ENCODE measurements at places on chromosomes 1 and 21.

DNA sequence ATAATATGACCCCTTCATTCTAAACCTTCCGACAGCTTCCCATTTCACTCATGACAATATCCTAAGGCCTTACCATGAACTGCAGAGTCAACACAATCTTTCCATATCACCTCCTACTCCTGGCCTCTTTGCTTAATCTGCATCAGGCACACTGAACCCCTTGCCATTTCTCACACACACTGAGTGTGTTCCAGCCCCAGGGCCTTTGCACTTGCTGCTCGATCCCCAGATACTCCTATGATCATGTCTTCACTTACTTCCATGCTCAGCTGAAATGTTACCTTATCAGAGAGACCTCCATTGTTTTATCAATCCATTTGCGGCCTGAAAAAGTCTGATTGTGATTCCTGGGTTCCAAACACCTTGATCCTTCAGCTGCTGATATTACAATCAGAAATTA lies 47.0 kb downstream of the ETS2 start:
- no peak for DNase-seq

- DNase-seq: no peak
These were observed 30.1 kb downstream of the CDCA8 start for GRCh38 chr1:37722181-37723071.

- no peak for DNase-seq
These were observed 82.8 kb upstream of the IPO9 start for GRCh38 chr1:201746156-201746555.

DNA sequence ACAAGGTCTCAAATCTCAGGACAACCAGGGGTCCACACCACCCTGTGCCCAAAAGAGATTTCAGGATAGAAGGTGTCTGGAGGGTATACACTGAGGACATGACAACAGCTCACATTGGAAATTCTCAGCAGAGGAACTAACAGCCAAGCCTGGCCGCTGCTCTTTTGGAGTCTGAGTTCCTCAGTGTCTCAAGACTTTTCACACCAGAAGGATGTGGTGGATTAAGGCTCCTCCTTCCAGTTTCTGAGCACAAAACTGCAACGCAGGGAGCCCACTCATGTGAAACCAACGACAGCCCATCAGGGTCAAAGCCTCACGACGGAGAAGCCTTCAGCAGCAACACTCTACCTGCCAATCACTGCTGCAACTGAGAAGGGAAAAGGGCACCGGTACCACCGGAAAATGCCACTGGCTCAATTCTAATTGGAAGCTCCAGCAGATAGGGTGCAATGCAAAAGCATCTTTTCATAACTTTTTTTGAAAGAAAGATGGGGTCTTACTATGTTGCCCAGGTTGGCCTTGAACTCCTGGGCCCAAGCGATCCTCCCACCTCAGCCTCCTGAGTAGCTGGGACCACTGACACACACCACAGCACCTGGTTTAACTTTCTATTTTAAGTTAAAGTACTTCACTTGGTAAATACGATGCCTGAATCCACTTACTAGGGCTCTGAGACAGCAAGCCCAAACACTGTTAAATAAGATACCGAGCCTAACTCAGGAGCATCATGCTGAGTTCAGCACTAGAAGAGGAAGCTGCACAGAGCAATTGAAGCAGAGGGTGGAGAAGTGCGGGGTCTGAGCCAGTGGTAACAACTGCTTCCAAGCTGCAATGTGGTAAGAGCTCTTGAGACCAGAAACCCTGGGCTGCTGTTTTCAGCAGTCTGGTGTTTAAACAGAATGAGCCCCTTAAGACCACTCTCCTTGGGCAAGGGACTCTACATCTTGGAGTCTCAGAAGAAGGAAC lies 7.8 kb downstream of the CAPZB start:
- DNase-seq: no peak

DNA sequence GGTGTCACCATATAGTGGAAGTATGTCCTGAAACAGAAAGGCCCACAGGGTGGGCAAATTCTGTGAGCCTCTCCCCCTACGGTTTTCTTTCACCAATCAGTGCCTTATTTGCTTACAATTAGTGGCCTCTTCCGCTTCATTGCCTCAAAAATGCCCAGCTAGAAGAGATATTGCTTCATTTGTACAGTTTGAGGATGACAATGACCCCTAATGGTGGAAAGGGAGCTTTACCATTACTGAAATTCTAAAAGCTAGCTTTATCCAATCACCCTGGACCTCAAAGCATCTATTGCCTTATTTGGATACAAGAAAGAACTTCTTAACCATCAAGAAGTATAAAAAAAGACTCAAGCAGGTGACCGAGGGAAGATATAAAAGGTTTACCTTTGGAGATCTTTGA lies 49.6 kb downstream of the LRRC71 start:
- DNase-seq: no peak

DNA sequence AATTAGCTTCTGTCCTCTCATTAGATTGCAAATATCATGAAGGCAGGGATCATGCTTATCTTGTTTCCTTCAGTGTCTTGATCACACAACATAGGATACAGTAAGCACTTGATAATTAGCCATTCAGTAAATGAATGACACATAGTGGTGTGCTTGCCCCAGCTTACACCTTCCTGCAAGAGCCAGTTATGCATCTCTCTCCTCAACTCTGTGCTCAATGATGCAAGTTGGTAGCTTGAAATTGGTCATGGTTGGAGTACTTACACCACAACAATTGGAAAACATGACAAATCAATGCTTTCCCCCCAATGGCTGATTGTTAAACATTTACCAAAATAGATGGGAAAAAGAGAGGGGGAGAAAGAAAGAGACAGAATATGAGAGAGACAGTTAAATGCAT lies 129.2 kb downstream of the NUF2 start:
- no peak for DNase-seq

DNA sequence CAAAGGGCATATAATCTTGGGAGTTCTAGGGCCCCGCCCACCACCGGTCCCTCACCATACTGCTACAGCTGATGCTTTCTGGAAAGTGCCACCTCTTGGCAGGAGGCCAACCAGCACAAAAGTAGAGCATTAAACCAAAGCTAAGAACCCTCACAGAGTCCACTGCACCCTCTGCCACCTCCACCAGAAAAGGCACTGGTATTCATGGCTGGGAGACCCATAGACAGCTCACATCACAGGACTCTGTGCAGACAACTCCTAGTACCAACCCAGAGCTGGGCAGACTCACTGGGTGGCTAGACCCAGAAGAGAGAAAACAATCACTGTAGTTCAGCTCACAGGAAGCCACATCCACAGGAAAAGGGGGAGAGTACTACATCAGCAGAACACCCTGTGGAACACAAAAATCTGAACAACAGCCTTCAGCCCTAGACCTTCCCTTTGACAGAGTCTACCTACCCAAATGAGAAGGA lies 10.8 kb downstream of the THEM4 start:
- no peak for DNase-seq

DNA sequence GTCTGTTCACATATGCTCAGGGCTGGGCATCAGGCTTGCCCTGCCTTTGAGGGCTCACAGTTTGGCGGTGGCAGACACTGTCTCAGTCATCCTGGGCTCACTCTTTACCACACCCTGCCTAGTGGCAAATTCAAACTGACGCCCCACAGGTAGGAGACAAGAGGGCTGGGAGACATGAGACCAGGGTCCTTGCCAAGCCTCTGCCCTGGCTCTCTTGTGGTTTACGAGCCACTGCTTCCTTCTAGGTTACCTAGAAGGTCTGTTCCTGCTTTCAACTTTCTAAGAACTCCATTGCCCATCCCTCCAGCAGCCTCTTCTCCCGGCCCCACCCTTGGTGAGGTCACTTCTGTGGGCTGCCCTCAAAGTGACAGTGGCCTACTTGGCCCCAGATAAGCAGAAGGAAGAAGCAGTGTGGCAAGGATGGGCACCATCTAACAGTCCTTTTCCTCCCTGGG lies 10.5 kb downstream of the KIF21B start:
- DNase-seq: peak; percentile 67

DNA sequence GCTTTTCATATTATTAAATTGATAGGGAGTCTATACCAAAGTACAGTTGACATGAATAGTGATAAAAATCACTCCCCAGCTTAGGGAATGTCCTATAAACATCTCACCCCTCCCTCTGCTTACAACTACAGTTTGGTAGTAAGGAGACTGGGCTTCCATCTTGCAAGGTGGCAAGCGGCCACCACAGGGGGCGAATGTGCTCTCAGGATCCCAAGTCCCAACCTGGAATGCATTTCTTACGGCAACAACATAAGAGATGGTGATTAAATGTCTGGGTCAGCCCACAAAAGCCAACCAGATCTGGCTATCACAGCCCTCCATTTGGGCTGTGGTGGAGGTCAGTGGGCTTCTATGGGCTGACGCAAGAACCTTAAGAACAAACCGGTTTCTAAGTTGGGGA lies 68.0 kb downstream of the SMYD2 start:
- no peak for DNase-seq

- no peak for DNase-seq
These were observed 672.8 kb downstream of the LMO4 start for GRCh38 chr1:88001460-88001859.

DNA sequence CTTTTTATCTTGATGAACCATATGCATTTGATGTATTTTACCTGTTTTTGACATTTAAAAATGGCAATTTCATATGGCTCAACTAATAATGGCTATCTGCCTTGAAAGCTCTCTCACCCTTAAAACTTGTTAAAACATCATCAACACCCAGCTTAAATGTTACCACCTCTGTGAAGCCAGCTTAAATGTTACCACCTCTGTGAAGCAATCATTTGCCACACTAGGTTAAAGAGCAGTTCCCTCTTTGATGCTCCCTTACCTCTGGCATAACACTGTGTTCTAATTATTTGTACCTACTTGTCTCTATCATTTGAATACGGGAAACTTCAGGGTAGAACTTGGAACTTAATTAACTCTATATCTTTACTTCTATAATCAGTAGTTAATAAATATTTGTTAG lies 182.0 kb downstream of the LHX8 start:
- DNase-seq: no peak

- DNase-seq: no peak
These were observed 6.4 kb downstream of the UTP11 start for GRCh38 chr1:38018864-38019343.

DNA sequence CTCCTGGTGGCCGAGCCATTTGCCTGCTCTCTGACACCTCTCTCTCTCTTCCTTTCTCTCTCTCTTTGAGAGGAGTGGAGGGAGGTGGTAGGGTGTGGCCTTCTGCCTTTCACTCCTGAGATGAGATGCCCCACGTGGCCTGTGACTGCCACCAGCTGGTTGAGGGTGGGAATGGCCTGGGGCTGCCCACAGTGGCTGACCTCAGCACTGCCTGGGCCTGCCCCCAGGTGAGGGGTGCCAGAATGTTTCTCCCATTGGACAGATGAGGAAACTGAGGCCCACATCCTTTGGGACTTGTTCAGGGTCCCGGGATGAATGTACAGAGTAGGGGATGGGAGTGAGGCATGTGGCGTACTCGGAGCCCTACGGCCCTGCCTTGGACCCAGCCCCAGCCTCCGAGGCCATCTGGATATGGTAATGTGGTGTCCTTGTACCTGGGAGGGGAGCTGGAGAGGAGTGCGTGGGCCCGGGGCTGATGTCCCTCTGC lies 12.7 kb upstream of the C1orf167 start:
- peak; percentile 77 for DNase-seq

DNA sequence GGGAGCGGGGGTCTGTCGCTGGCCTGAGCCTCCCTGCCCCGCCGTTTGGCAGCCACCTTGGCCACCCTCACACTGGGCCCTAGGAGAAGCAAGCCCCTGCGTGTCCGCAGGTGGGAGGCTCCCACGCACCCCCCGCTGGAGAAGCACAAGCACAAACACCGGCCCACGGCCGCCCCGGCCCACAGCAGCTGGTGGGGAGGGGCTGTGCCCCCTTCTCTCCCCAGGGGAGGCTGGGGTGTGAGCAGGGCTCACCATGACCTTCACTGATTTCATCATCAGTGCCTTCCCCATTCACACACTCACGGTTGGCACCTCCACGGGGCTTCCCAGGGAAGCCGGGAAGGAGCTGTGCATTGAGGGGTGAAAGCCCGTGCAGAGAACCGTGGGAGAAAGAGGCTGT lies 7.9 kb downstream of the AGRN start:
- no peak for DNase-seq

DNA sequence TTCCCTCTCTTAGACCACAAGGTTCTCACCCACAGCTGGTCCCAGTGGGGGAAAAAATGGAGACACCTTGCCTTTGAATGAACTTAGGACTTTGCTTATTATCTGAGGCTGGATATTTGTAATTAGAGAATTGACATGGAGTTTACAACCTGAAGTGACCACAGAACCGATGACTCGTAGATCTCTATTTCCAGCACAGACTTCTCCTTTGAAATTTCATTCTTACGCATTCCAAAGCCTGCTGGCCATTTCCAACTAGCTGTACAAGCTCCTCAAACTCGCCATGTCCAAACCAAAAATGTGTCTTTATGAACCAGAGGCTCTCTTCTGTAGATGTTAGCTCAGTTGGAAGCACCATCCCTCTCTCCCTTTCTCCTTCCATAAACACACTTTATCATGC lies 12.0 kb downstream of the RAB7B start:
- no peak for DNase-seq

DNA sequence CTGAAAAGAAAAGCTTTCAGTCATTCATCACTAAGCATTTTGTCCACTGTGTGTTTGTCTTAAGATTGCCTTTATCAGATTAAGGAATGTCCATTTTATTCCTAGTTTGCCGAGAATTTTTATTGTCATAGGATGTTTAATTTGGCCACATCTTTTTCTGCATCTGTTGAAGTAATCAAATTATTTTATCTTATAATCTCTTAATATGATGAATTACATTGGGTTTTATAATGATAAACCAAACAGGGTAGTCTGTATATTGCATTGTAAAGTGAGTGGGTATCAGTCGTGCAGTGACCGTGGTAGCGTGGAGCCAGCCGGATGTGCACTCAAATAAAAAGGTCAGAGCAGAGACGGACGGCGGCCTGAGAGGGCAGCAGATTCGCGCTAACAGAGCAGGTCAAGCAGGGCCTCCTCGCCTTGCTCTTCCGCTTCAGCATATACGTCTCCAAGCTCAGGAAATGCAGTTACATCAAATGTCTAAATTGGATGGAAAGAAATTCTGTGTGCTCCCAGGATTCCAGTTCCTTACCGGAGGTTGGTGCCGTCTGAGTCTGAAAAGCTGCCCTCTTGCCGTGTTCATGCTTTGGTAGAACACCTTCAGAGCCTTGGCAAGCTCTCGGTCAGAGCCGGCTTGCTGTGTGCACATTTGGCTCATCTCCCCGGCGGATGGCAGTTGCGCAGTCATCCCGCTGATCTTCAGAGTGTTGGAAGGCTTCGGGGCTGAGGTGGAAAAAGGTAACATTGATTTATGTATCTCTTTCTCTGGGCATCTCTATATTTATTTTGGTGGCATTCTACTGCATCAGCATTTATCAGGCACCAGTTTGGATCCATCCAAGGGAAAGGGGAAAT lies 51.5 kb downstream of the SCCPDH start:
- DNase-seq: no peak

- no peak for DNase-seq
These were observed 75.9 kb downstream of the KIF1B start for GRCh38 chr1:10286244-10286643.

Measured in upper lobe of right lung (tissue), 1 donor.